SIG-M5 (cell line): ENCODE measurements at places on chromosomes 3 and 15.

DNA sequence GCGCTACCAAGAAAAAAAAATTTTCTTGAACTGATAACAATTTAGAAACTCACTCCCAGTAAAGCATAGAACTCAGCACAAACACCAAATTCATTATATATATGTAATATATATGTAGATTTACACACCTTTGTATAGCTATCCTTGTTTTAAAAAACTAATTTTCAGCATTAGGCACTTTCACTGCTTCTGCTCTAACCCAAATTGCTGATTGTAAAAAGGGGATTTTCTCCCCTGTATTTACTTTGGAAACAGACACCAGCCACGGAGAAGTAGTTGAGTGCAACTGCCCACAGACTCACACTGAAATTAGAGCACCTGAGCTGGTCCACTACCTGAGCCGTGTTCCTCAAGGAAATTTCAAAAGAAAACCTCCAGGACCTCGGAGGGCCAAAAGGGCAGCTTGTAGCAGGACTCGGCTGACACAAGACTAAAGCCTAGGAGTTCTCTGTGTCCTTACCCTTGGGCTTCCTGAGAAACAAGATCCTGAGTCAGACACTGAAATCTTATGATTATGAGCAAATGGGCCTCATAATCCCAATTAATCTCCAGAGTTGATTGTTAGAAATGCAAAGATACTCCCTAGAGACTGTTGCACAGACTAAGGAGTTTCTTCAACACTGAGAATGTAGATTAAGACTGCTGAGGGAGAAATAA is 106.0 kb downstream of the TNIK start:
- no peak for DNase-seq

- DNase-seq: no peak
These were observed 28.6 kb downstream of the DPH3 start for GRCh38 chr3:16236030-16236639.

DNA sequence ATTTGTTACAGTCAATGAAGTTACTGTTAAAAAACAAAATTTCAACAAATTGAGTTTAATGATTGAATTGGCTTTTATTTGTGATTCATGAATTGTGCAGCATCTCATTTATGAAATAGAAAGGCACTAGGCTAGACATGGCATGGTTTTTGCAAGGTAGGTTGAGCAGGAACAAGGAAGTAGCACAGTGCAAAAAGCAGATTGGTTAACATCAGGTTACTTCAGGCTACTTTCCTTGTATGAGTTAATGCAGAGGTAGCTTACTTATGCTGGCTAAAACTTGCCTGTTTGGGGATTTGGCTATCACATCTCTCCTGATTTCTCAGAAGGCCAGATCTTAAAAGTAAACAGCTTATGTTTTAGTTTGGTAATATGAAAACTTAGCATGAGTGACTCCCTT is 23.0 kb upstream of the SV2B start:
- DNase-seq: no peak

GRCh38 chr15:62972814-62973213 is 69.7 kb upstream of the TPM1 start:
- no peak for DNase-seq

GRCh38 chr15:76114561-76114960 is 54.8 kb downstream of the TMEM266 start:
- DNase-seq: no peak

DNA sequence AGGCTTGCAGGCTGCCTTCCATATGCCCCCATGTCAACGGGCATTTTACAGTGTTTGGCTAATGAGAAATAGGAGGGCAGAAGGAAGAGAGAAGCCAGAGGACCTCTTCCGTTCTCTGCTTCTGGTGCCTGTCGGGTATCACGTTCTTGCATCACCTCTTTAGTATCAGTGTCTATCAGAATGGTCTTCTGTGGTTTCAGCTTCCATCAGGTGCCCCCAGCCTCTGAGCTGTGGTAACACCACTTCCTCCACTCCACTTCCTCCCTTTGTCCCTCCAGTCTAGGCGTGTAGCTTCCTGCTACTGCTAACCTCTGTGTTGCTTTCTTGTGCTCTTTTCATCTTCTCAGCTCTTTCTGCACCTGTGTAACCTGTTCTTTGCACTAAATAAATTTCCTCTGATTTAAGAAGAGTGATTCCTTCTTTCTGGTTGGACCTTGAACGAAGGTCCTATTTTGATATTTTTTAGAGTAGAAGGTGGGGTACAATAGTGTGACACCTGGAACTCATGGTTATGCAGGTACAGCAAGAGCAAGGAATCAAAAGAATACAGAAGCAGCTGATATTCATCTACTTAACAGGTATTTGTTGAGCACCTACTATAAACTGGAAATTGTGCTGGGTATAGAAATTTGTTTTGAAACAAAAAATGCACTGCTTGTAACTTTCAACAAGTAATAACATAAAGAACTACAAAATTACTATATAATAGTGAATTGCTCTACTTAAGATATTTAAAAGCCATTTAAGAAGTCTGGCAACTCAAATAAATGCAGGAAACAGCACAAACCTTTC is 27.4 kb upstream of the FOXB1 start:
- DNase-seq: no peak

GRCh38 chr3:128128251-128128650 is 4.6 kb upstream of the RUVBL1 start:
- no peak for DNase-seq

DNA sequence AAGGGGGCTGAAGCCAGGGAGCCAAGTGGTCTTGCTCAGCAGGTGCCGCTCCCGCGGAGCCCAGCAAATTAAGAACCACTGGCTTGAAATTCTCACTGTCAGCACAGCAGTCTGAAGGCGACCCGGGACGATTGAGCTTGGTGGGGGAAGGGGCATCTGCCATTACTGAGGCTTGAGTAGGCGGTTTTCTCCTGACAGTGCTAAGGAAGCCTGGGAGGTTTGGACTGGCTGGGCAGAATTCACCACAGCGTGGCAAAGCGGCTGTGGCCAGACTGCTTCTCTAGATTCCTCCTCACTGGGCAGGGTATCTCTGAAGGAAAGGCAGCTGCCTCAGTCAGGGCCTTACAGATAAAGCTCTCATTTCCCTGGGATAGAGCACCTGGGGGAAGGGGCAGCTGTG is 57.0 kb upstream of the GPR149 start:
- DNase-seq: no peak

DNA sequence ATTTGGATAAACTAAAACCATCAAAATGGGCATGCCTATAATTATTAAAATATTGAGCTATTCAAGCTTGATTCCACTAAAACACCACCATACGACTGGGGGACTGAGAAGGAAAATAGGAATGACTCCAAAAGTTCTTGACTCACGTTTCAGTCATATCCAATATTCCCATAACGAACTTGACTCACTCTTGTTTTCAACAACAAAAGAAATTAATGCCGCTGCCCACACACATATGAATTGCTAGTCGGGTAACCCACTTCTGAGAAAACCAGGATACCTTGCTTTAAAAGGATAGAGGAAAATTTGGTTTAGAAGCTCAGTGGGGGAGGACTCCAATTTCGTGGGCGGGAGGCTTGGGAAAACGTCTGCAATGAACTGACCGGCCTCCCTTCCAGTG is 5.2 kb downstream of the HTR3C start:
- no peak for DNase-seq

- DNase-seq: no peak
These were observed 208.1 kb downstream of the RBMS3 start for GRCh38 chr3:29488922-29489321.

DNA sequence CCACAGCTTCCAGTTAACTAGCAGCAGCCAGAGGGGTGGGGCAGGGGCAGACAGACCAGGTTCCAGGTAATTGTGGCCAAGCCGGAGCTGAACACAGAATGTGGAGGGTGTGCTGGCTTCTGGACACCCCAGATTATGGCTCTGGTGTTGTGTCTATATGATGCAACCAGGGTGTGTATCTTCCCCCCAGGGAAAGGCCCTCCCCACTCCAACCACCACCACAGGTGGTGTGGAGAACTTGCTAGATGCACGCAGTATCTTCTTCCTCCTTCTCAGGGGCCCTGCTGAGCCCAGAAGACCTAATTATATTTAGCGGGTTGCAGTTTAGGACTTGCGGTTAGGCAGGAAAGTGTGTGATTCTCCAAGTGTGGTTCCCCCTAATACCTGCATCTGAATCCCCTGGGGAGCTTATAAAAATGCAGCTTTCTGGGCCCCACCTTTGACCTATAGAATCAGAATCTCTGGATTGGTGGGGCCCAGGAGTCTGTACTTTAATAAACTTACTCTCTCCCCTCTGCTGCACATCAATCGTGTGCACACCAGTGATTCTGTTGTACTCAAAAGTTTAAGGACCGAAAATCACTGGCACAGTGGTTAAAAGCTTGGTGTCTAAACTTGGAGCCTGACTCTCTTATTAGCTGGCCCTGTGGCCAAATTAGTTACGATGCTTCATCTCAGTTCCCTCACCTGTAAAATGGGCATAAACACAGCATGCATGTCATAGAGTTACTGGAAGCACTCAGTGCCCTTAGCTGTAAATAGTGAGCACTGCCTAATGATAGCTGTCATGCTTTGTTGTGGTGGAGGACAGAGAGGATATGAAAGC is 379.1 kb upstream of the PROK2 start:
- DNase-seq: peak; percentile 32

GRCh38 chr15:34018021-34018645 is 20.9 kb downstream of the AVEN start:
- DNase-seq: no peak

DNA sequence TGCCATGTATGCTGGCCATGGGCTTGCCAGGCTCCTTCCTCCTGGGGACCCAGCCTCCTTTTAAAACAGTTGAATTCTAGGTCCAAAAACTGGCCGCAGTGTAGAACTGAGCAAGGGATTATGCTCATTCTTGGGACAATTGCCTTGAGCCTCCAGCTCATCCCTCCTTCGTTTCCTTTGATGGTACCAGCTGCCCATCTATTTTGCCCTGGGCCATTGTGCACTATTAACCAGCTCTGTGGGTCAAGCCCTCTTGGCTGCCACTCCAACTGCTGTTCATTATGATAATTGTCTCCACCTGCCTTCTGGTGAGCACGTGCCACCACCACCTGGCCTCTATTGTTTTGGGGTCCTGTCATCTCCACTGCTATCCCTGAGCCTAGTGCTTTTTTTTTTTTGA is 75.8 kb upstream of the SYN2 start:
- no peak for DNase-seq

GRCh38 chr3:30462721-30463470 is 143.5 kb upstream of the TGFBR2 start:
- no peak for DNase-seq

DNA sequence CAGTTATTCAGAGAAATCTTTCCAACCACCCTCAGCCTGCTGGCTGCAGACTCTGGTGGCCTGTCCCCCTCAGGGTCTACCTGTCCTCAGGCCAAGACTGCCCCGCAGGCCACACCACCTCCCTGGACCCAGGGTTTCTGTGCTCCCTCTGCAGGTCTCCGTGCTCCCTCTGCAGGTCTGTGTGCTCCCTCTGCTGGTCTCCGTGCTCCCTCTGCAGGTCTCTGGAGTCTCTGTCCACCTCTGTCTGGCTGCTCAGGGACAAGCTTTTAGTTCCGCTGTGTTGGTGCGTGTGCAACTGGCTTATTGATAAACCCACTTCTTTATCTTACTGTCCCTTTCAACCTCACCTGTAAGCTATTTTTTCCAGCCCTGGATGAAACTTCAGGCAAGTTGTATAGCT is 30.1 kb downstream of the BDH1 start:
- DNase-seq: no peak

GRCh38 chr15:88586401-88587162 is 34.6 kb upstream of the AEN start:
- no peak for DNase-seq

DNA sequence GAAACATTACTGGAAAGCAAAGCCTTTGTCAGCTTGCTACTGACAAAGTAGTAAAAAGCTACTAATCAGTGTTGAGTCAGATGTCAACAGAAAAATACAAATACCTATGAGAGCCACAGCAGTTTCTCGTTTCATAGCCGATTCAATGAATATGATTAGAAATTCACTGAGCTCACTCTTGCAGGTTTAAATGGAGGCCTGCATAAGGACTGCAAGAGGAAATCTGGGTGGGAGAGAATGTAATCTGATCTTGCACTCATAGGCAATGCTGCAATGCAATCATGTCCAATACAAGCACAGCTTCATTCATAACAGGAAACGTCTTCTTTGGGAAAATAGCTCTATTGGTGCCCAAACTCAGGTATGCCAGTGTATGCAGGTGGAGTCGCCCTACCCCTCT is 608.8 kb downstream of the ROBO2 start:
- no peak for DNase-seq

GRCh38 chr3:16311960-16312451 is 47.0 kb downstream of the OXNAD1 start:
- peak; percentile 14 for DNase-seq

DNA sequence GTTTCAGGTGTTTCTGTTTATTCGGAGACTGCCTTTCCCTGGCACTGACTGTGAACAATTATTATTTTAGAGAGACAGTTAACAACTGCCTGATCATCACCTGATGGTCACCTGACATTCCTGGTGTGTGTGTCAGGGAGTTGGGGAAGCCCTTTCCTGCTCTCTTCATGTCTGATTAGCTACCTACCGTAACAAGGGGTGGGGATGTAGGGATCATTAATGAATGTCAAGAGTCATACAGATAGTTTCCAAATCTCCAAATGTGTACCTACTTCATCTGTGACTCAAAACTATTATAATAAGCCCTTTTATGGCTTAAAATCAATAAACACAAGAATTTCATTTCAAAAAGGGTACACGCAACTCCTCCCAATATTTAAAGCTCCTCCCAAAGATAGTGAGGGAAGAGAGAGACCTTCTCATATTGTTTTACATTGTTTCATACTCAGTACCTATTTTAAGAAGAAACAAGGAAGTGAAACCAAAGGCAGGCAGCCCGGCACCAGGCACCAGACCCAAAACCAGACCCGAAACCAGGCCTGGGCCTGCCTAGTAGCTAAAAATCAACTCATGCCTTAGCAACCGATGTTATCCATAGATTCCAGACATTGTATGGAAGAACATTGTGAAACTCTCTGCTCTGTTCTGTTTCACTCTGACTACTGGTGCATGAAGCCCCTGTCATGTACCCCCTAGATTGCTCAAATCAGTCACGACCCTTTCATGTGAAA is 844.9 kb upstream of the ALCAM start:
- DNase-seq: peak; percentile 55

- DNase-seq: no peak
These were observed 999 bp downstream of the ZNF280D start for GRCh38 chr15:56732135-56732885.

DNA sequence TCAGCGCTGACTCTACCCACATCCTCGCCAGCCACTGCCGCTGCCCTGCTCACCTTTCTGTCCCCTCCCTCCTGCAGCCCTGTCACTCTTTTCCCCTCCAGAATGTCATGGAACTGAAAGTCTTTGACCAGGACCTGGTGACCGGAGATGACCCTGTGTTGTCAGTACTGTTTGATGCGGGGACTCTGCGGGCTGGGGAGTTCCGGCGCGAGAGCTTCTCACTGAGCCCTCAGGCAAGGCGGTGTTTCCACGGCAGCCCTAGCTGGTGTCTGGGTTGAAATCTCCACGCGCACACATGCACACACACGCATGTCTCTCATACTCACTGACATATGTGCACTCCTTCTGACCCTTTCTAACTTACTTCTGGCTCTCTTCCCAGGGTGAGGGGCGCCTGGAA is 2.0 kb downstream of the PLA2G4B start:
- DNase-seq: no peak

GRCh38 chr3:88385090-88385489 is 235.3 kb downstream of the C3orf38 start:
- no peak for DNase-seq
